ENCODE measurements at places on chromosomes 7 and 10.

GRCh38 chr7:110685899-110686298 lies 405.0 kb upstream of the LRRN3 start:
- DNase-seq, result no peak

- no peak for DNase-seq
Observed at GRCh38 chr7:68671046-68671445, 927.2 kb upstream of the AUTS2 start.

DNA sequence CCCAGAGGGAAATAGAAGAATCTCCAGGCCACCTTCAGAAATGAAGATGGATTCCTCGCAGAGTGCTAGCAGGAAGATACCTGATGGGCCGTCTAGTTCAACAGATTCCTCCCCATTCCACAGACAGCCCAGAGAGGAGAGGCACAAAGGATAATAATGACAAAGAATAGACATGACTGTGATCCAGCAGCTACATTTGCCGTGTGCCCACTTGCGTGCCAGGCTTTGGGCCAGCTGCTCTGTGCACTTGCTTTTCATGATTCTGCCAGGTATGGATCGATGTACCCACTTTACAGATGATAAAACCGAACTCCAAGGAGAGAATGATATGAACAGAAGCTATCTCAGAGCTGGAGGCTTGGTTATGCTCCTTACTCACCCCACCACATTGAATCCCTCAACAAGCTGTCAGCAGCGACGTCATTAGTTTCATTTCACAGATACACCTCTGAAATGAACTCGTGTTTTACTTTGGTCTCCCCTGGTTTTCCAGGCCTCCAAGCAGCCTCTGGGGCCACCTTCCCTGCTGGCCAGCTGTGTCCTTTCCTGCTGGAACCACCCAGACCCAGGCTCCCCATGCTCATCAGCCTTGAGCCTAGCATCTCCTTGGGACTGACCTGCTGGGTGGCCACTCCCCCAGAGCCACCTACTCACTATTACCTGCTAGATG lies 11.9 kb upstream of the WDFY4 start:
- no peak for DNase-seq

GRCh38 chr7:135755351-135755753 lies 6.7 kb upstream of the FAM180A start:
- no peak for DNase-seq

DNA sequence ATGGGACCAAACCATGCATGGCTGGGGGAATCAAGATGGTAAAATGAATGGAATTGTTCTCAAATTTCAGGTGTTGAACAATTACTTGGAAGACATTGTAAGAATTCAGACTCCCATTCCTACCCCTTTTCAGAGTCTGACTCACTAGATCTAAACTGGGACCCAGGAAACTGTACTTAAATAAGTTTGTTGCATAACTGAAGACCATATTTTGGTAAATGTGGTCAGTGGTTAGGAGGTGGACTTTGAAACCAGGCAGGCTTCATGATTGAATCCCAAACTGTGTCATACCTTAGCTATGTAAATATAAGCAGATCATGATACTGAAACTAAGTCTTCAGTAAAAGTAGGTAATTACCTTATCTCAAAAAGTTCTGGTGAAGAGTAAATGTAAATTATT lies 41.7 kb downstream of the ZWINT start:
- DNase-seq, result no peak

DNA sequence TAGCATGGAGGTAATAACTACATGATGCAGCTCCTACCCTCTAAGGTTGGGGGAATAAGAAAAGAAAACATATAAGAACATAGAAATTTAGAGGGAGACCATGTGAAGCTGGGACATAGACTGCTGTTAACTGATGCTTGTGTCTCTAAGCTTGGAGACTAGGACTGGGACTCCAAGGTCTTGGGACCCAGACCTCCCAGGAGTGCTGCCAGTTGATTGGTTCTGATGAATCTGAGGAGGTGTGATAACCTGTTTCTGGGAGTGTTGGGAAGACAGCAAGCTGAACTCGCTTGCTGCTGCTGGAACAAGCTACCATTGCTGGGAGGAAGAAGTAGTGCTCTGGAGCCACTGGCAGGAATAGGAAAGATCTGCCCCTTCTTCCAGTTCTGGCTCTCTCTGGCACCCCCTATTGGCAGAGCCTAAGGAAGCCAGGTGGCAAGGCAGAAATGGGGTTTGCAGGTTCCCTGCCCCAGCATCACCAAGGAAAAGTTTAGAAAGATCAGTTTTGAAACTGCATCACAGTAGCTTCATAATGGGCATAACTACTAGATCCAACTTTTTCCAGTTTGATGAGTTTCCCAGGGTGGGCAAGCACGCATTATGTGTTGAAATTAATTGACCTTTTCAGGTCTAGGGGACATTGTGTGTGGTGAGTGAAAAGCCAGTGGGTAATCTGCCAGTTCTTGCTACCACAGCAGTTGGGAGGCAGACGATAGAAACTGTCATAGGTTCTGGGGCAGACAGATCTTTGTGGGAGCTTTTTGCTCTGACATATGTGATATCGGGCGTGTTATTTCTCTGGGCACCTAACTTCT lies 140.7 kb downstream of the SND1 start:
- DNase-seq, result no peak

DNA sequence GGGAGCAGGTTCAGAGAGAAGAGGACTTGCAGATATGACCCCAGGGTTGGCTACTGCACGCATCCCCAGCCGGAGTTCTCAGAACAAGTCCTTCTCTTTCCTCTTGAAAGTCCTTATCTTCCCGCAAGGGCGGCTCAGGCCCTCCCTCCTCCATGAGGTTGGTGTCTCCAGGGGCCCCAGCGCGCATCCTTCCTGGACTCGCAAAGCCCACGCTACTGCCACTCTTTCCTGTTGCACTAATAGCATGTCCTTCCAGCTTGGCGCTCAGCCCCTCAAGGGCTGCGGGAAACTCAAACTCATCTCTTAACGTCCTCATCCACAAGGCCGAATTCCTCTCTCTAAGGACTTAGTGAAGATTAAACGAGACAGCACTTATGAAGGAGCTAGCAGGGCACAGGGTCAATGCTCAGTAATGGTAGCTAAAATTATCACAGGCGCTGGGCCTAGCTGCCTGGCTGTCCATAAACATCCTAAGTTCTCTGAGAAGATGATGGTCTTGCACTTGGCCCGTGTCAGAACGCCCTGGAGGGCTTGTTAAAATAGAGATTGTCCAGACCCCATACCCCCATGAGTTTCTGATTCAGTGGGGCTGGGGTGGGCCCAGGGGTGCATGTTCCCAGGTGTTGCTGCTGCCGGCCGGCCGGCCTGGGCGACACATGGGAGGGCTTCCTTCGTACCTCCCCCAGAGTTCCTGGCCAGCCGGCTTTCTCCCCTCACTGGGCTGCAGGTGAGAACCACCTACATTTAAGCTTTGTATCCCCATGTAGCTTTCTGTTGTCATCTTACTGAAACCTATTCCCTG lies 261.4 kb downstream of the COBL start:
- no peak for DNase-seq

- no peak for DNase-seq
Observed at GRCh38 chr7:18053177-18053928, 25.7 kb upstream of the PRPS1L1 start.

GRCh38 chr7:19567011-19567410 lies 141.8 kb downstream of the POLR1F start:
- DNase-seq, result no peak

- DNase-seq, result no peak
Observed at GRCh38 chr7:30139836-30140384, 5.1 kb downstream of the MTURN start.

- DNase-seq, result no peak
Observed at GRCh38 chr10:25678220-25678619, 255.8 kb upstream of the MYO3A start.

- no peak for DNase-seq
Observed at GRCh38 chr10:13787015-13787421, 200.3 kb downstream of the PRPF18 start.

DNA sequence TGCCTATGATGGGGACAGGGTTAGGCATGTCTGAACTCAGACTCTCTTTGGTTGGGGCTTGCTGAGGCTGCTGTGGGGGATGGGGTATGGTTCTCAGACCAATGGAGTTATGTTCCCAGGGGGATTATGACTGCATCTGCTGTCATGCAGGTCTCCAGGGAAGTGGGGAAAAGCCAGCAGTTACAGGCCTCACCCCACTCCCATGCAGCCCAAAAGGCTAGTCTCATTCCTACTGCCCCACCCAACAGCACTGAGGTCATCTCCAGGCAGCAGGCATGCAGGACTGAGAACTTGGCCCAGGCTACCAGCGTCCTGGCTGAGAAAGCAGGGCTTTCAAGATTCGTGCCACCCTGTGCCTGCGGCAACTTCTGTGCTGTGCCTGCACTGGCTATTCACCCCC lies 373.3 kb downstream of the HTR7 start:
- no peak for DNase-seq

GRCh38 chr7:96636342-96636860 lies 73.2 kb downstream of the SEM1 start:
- DNase-seq, result no peak

DNA sequence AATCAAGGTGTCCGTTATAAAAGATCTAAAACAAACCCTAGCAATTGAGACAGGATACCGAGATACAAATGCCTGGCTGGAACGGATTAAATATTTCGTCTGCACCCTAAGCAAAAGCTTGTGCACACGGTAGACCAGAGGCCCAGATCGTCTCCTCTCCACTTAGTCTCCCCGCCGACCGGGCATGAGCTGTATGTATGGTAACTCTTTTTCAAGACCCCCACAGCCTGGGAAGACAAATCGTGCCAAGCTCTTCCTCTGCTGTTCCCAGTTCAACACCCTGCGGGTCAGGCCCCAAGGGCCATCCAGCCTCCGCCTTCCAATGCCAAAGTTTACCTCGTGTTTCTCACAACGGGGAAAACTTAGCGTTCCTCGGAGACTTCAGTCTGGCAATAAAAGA lies 285.7 kb upstream of the GALNT17 start:
- no peak for DNase-seq

DNA sequence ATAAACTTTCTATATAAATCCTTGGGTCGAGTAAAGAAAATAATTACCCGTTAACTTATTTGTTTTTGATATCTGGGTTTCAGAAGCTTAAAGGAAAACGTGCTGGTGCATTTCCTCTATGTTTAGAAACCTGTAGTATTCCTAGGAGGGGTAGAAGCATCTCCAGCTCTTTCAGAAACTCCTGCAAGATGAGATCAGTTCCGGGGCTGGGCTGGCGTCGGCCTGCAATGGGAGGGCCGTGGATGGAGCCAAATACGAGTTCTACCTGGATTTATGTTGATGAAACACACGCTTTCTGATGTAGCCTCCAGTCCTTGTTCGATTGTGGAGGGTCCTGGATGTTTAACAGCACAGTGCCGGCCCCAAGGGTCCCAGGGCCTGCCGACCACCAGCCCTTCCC lies 35.8 kb upstream of the DIP2C start:
- no peak for DNase-seq

DNA sequence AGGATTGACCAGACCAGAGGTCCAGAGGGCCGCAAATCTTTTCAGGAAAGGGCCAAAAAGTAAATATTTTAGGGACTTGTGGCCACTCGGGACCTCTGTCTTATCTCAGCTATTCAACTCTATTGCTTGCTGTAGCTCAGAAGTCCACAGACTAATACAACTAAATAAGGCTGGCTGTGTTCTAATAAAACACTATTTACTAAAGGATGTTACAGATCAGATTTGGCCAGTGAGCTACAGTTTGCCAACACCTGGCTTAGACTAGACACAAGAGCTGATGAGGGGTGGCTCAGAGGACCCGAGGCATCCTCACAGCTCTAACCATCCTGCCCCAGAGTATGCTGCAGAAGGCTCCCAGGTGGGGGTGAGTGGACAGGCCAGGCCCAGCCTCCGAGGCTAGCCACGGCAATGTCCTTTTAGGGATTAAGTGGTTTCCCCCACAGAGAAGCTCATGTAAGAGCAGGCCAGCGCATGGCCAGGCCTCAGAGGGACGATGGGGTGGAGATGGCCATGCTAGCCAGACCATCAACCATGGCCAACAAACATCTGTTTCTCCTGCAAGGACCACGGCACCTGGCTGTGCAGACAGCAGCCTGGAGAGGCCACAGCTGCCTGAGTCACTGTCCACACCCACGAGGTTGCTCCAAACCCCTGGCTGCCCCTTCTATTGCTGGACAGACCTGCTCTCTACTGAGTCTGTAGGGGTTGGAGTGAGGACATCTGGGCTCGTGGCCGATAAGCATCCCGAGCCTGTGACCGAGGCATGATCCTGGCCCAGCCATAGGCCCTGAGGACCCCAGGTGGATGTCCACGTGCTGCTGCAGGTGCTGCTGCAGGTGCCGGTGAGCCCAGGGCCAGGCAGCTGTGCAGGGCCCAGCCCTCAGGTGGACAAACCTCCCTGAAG lies 76.5 kb downstream of the AFAP1L2 start:
- no peak for DNase-seq

- DNase-seq, result no peak
Observed at GRCh38 chr10:4101918-4102654, 317.1 kb upstream of the KLF6 start.

- DNase-seq, result no peak
Observed at GRCh38 chr10:5404208-5405041, at the start of gene TUBAL3. TUBAL3 (minus strand) TSS chr10:5404828; CDS start chr10:5404792, 36 bp downstream.

- DNase-seq, result no peak
Observed at GRCh38 chr7:95276114-95276513, 48.2 kb downstream of the PON1 start.

DNA sequence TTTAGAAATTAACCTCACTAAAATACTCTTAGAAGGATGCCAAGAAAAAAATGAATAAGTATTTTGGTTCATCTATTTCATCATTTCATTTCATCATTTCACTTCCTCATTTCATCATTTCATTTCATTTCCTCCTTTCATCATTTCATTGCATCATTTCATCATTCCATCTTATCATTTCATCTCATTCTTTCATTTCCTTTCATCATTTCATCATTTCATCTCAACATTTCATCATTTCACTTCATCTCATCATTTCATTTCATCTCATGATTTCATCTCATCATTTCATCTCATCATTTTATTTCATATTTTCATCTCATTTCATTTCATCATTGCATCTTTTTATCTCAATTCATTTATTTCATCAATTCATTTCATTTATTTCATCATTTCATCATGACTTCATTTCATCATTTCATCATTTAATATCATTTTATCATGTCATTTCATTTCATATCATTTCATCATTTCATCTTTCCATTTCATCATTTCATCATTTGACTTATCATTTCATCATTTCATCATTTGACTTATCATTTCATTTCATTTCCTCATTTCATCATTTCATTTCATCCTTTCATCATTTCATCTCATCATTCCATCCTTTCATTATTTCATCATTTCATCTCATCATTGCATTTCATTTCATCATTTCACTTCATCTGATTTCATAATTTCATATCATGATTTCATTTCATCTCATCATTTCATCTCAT lies 129.9 kb downstream of the ZNF92 start:
- no peak for DNase-seq

GRCh38 chr10:6843481-6843881 lies 263.4 kb upstream of the PRKCQ start:
- no peak for DNase-seq

GRCh38 chr7:34338961-34339526 lies 319.0 kb upstream of the NPSR1 start:
- DNase-seq, result no peak

DNA sequence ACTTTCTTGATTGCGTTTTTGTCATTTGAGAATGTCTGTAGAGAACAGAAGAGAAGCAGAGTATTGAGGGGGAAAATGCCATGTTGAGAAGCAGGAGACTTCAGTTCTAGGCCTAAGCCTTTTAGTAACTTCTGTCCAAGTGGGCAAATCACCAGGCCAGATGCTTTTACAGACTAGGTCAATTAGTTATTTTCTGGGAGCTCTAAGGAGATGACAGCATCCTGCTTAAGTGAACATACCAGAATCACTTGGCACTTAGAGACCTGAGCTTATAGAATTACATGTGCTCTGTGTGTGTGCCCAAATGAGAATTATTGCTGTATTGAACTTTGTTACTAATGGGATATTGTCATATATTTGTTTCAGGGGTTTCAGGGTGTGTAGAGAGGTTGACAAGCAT lies 24.0 kb downstream of the AGK start:
- DNase-seq, result no peak
